ENCODE measurements at places on chromosomes 12 and 14.

GRCh38 chr14:24576182-24576581 is at the start of gene CTSG:
TSS of gene CTSG (minus strand) at chr14:24576250. CDS start at chr14:24576223, 27 bp downstream.
- no peak for DNase-seq

DNA sequence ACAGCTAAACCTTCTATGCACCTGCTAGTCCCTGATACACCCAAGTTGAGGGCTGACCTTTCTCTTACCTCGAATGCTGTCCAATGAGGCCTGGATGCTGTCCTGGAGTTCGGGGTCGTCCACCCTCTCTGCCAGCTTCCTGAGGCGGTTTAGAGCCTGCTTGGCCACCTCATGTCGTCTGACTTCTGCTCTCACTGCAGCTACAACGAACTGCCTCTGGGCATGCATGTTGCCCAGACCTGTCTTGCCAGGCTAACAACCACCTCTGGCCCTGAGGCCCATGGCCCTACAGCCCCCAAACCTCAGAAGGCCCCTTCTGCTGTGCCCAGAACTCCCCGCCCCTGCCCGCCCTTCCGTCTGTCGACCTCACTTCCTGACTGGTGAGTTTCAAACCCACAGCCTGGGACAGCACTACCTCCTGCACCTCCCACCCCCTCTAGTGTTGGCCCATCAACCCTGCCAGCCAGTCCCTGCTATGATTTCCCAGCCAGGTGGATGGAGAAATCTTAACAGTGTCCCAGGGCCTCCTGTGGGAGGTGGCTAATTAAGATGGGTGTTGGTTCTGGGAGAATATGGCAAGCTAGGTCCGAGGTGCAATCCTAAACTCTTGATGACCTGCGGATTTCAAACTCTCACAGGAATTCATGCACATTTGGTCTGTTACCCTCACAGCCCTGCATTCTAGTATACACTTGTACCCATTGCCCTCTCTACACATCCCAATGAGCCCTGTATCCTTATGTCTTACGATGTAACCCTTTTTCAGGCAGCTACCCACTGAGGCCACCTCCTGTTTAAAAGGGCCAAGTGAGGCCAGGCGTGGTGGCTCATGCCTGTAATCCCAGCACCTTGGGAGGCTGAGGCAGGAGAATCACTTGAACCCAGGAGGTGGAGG is 2.7 kb upstream of the TSPAN31 start:
- no peak for DNase-seq

GRCh38 chr12:120710031-120710804 is at the start of gene UNC119B:
TSS of gene UNC119B (plus strand) at chr12:120710458. CDS start at chr12:120710475, 17 bp downstream.
- peak; percentile 62 for DNase-seq

DNA sequence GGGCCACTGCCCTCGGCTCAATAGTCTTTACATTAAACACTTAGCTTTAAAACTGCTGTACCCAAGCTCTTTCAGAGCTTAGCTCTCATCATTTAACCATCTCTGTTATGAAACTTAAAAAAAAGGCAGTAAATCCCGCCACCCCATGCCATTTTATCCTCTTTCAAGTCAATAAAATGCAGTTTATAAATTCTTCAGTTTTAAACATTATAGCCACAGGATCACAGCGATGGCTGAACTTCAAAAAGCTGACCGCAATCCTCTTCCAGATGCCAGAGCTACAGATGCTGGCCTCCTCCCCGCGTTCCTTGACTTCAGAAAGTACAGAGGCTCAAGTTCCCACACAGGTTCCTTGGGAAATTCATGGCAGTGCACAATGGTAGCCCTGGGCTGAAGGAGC is 4.2 kb downstream of the OR10G3 start:
- no peak for DNase-seq

GRCh38 chr14:55160989-55161388 is 30.4 kb downstream of the DLGAP5 start:
- peak; percentile 23 for DNase-seq

DNA sequence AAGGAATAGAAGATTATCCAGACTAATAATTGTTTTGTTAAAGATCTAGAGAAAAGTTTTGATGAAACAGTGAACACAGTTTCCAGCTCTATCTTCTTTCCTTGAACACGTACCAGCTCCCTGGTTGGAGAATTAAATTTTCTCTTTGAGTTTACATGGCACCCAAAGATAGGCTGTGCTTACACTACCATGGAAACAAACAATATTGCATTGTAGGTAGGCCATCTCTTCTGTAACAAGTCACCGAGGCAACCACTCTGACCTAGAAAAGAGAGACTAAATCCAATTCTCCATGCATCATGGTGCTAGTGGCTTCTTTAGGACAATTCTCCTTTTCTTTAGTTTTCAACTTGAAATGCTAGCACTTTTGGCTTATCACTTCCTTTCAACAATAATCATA is 9.9 kb downstream of the BMAL2 start:
- DNase-seq, result no peak

- DNase-seq, result no peak
These were observed 135.1 kb downstream of the TMEM30B start for GRCh38 chr14:61145903-61146481.

- DNase-seq, result no peak
These were observed 149.3 kb upstream of the BMP4 start for GRCh38 chr14:54105898-54106297.

DNA sequence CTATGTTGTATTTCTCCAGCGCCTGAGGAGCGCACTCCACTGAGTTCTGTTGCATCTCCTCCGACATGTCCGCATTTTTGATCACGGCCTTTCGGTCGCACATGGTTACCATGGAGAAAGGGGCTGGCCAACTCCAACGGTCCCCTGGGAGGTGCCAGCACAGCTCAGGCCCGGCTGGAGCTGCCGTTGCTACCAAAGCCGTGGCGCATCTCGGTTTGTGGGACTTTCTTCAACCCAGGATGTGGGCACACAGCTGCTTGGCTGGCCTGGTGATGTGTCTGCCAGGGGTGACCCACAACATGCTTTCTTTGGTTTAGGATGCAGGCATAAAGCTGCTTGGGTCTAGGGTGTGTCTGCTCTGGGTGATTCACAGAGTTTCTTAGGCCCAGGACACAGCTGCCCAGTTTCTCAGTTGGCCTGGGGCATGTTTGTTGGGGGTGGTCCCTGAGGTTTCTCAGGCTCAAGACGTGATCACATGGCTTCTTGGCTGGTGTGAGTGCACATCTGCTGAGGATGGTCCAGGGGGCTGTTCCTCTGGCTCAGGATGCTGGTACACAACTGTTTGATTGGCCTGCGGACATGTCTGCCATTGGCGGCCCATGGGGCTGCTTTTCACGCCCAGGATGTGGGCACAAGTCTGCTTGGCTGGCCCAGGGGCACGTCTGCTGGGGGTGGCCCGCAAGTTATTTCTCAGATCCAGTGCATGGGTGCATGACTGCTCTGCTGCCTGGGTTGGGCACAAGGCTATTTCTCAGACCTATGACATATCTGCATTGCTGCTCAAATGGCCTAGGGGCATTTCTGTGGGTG is 25.9 kb upstream of the GTF2A1 start:
- DNase-seq, result no peak

Data from midbrain (tissue), 1 donor.